Bronchial smooth muscle cell (primary cell): ENCODE measurements at places on chromosomes 2 and 18. TPM values are rescaled to one million over a fixed set of nuclear protein-coding genes. Genes with fewer than 3 reads are reported as not detected.

Gene GNLY
- not detected in 2 replicates for total RNA-seq

Gene ILKAP
- total RNA-seq = 18.3 and 23.6 TPM in 2 replicates

Gene CYP26B1
- total RNA-seq = 0.52 TPM in 1 of 2 replicates, not detected in the other

Gene MAP3K2
- 15.9 and 17.7 TPM in 2 replicates for total RNA-seq

Gene LIMS4
- 0.77 and 4.7 TPM in 2 replicates for total RNA-seq

Gene UGT1A3
- not detected in 2 replicates for total RNA-seq

Gene KRCC1
- total RNA-seq = 8.6 and 22.7 TPM in 2 replicates

Gene MAP3K19
- not detected in 2 replicates for total RNA-seq

Gene ELAC1
- total RNA-seq = 4.5 and 5.8 TPM in 2 replicates

Gene GAD1
- under 0.01 and 0.09 TPM in 2 replicates for total RNA-seq

Gene GPR39
- total RNA-seq = 0.86 and 1.4 TPM in 2 replicates

Gene MYO3B
- total RNA-seq = 0.09 and 0.16 TPM in 2 replicates

Gene CPLX4
- total RNA-seq = not detected in 2 replicates

Gene FNDC4
- 15.2 and 19.4 TPM in 2 replicates for total RNA-seq

Gene NT5DC4
- not detected in 2 replicates for total RNA-seq

Gene METTL21A
- total RNA-seq = 4.1 and 5.7 TPM in 2 replicates

Gene SOX11
- not detected in 2 replicates for total RNA-seq

Gene MC4R
- not detected in 2 replicates for total RNA-seq
